ENCODE measurements at places on chromosomes 1 and 21.

- peak; percentile 30 for DNase-seq
Observed at GRCh38 chr1:162364498-162364897, 12.2 kb downstream of the SPATA46 start.

- DNase-seq, result no peak
Observed at GRCh38 chr1:168416220-168416619, 127.6 kb downstream of the XCL2 start.

- peak; percentile 89 for DNase-seq
Observed at GRCh38 chr1:77347646-77348045, 65.8 kb downstream of the AK5 start.

- no peak for DNase-seq
Observed at GRCh38 chr1:29284961-29285560, 48.7 kb downstream of the PTPRU start.

GRCh38 chr21:22363504-22363903, 1365.3 kb downstream of the NCAM2 start:
- DNase-seq, result no peak

DNA sequence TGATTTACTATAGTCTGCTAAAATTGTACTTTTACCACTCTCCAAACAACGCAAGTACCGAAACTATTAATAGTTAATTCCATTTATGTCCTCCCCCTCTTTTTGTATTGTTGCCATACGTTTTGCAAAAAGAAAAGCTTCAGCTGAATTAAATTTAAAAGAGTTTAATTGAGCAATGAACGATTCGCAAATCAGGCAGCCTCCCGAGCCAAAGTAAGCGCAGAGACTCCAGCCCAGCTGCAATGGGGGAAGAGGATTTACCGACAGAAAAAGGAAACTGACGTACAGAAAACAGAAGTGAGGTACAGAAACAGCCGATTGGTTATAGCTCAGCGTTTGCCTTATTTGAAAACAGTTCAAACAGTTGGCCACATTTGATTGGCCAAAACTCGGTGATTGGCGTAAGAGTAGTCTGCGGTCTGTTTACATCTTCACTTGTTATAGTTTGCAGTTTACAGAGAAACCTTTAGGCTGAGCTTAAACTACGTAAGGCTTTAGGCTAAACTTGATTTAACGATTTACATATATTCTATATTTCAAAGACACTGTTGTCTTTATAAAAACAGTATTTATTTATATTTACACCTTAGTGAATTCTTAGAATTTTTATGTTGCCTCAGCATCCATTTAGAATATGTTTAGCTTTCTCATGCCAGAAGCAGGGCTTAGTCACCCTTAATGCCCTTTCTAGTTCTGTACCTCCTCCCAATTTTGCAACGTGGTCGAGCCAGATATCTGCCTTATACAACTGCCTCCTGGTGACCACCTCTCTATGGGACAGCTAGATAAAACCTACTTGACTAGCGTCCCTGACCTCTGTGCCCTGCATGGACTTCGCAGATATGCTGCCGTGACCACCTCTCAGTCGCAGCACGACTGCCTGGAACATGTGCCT, 23.8 kb downstream of the CR1 start:
- no peak for DNase-seq

DNA sequence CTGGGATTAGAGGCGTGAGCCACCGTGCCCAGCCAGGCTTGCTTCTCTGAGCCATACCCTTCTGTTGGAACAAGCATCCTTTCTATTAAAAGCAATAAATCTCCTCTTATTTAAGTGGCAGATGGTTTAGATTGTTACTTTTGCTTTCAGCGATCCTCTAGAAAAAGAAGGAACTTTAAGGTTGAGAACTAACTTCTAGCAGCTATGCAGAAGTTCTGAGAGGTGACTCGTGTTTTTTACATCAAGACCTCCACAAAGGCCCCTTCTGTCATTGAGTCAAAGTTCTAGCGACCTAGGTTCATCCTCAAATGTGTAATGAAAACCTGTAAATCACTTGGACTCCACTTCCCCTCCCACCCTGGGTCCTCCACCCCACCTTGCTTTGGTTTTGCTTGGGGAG, 30.8 kb downstream of the PLEKHO1 start:
- no peak for DNase-seq

DNA sequence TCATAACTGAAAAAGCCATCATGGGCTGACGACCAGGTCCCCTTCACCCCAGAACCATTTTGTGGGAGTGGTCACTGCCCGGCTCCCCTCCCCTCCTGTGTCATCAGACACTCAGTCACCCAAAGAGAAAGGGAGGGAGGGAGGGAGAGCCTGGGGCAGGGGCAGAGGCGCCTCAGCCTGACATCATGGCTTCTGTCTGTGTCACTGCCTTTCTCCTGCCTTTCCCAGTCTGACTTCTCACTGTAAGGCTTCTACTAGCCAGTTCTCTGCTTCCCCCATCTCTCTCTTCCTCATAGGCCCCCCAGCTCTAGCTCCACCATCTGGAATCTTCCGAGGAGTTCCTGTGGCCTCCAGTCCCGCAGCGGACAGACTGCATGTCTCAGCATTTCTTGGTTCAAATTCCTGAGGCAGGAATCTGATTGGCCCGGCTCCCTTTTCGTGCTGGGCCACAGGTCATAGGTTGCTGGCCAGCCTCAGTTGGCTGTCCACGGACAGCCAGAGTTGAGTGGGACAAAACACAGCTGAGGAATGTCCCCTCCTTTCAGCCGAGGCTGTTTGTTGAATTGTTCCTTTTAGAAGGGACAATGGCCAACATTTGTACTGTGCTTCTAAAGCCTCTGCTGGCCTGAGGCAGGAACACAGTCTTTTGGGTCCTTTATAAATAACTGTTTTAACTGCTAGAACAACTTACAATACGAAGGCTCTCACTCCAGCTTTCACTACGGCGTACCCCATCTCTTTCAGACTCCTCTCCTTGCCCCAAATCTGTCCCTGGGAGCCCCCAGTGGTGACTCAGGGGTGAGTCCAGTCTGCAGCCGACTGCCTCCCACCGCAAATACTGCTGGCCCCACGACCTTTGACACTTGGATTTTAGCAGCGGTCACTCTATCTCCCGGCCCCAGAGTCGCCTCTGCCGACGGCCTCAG, 18.7 kb upstream of the KANK4 start:
- DNase-seq, result peak; percentile 55

- DNase-seq, result no peak
Observed at GRCh38 chr1:151715726-151716404, 738 bp downstream of the CELF3 start.

GRCh38 chr1:28213315-28213714, 19.5 kb downstream of the DNAJC8 start:
- no peak for DNase-seq

DNA sequence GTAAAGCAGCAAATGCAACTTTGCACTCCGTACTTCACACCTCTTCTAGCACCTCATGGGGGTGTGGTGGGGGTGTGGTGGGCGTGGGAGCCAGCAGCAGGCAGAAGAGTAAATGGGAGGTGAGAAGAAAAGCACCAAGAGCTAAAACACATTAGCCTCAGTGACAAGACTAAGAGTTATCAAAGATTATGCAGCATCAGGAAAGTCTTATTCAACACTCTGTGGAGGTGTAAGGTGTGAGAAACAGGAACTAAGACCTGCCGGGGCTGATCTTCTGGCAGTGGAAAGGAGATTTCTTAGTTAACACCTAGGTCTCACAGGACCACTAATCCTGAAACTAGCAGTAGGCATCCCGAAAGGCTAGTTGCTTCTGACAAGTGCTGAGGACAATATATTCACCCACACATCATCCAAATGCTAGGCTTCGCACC, 9.9 kb downstream of the TGFBR3 start:
- DNase-seq, result no peak

DNA sequence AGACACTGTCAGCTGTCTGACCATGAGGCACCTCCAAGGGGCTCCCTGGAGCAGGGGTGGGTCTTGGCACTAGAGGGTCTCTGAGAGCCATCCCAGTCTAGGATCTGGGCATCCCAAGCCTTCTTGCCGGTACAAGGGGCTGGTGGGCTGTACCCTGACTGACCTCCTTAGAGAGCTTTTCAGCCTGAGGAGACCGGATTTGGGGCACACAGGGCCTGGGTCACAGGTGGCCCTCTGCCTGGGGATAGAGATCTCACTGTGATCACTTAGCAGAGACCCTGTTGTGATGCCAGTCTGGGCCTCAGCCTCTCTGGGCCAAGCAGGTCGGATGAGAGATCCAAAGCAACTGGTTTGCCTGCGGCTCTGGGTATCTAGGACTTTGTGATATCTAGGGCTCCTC, 227.2 kb downstream of the TRABD2B start:
- DNase-seq, result no peak

DNA sequence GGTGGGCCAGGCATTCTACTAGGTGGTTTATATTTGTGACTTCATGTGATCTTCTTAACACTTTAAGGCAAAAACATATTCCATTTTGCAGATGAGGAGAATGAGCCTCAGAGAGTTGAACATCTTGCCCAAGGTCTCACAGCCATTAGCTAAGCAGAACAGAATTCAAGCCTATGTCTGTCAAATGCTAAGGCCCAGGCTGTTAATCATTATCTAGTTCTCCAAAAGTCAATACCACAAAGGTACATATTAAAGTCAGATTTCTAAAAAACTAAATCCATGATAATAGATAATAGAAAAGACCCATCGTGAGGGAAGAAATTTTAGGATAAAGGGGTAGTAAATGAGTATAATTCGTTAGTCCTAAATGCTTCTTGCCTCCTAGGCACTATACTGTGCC, 234.3 kb downstream of the KCNH1 start:
- DNase-seq, result no peak

DNA sequence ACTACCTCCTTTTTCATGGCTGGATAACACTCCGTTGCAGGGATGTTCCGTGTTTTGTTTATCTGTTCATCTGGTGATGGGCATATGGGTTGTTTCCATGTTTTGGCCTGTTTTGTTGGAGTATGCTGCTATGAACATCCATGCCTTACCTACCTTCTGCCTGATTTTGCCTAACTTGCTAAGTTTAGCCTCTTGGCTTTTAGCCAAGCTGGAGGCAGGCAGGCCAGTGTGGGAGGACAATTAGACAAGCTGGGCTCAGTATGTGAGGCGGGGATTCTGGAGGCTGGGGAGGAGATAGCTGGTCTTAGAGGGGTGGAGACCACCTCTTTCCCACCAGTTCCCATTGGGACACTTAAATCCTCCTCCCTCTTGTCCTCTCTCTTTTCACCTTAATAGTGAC, 98.4 kb upstream of the WNT4 start:
- no peak for DNase-seq

GRCh38 chr1:53325326-53326087, 2.4 kb downstream of the LRP8 start:
- DNase-seq, result no peak

DNA sequence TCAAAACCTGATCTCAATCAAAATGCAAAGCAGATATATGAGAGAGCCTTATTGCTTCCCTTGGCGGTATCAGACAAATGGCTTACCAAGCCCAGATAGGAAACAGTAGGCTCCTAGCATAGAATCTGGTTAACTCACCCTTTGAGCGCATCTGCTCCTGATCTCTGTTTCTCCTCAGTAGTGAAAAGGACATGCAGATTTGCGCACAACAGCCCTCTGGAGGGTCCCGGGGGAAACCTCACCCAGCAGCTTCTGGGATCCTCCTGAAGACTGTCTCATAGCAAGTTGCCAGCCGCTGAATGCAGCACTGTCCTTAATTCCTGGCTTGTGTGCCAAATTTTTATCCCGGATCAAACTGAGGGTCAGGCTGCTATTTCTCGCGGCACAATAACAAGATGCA, 192.2 kb downstream of the FASLG start:
- no peak for DNase-seq

- DNase-seq, result no peak
Observed at GRCh38 chr21:35050348-35051286, 1.5 kb upstream of the RUNX1 start.

DNA sequence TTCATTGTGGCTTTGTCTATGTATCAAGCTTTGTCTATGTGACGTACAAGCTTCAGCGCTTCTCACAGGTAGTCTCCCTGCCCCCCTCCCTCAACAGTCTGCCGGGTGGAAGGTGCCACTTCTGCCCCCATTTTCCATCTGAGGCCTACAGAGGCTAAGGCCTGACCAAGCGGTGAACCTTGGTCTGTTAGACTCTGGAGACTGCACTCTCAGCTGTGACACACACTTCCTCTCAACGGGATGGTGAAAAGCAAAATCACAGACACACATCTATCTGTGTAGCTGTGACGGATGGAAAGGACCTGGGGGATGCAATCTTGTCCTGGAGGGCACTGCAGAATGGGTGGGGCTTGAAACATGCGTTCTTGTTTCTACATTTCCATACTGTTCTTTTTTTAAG, 152.9 kb upstream of the EDN2 start:
- DNase-seq, result no peak

- no peak for DNase-seq
Observed at GRCh38 chr1:109629372-109630030, 9.9 kb downstream of the AMPD2 start.

- peak; percentile 94 for DNase-seq
Observed at GRCh38 chr1:229209816-229210215, 61.1 kb upstream of the RAB4A start.

DNA sequence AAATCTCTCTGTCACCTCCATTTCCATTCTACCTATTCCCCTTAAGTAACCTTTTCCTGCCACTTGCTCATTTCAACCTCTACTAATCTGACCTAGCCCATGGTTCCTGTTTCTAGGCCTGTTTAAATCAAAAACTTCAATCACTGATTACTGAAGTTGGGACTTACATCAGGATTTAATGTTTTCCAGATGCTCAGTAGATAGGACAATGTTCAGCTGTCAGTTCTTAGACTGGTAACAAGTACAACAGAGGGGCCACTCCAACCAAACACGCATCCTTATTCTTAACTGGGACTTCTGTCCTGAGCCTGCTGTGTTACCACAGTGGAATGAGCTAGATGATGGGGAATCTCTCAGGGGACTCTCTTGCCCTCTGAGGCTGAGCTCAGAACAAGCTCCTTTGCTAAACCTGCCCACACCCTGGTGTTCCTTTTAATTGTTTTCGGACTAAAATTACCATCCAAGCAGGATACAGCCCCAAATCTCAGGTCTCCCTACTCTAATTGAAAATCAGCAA, 974.6 kb downstream of the TTLL7 start:
- DNase-seq, result no peak

- DNase-seq, result no peak
Observed at GRCh38 chr1:11770011-11770410, 8.0 kb downstream of the C1orf167 start.

DNA sequence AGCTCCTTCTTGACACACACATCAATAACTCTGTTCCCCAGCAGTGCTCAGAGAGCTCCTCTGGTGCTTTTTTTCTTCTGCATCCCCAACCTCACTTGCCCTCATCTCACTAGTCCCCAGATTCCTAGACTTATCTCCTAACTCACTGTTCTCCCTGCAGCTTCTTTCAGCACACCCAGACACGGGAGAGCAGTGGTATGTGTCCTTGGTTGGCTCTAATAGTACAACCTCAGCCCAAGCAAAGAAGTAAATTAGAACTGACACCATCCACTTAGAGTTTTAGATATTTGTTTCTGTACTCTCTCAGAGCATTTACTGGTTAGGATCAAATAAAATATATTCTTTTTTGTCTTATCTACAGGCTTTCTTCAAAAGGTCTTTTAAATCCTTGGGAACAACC, 201.4 kb upstream of the SNX7 start:
- no peak for DNase-seq

- DNase-seq, result peak; percentile 89
Observed at GRCh38 chr1:55640708-55641473, 425.7 kb upstream of the USP24 start.
